AG04450 (cell line): ENCODE measurements at places on chromosomes 6 and 20. TPM values are rescaled to one million over a fixed set of nuclear protein-coding genes. Genes with fewer than 3 reads are reported as not detected.

- no peak for DNase-seq
Measured at GRCh38 chr20:4289875-4290274, 274.5 kb upstream of the RNF24 start.

DNA sequence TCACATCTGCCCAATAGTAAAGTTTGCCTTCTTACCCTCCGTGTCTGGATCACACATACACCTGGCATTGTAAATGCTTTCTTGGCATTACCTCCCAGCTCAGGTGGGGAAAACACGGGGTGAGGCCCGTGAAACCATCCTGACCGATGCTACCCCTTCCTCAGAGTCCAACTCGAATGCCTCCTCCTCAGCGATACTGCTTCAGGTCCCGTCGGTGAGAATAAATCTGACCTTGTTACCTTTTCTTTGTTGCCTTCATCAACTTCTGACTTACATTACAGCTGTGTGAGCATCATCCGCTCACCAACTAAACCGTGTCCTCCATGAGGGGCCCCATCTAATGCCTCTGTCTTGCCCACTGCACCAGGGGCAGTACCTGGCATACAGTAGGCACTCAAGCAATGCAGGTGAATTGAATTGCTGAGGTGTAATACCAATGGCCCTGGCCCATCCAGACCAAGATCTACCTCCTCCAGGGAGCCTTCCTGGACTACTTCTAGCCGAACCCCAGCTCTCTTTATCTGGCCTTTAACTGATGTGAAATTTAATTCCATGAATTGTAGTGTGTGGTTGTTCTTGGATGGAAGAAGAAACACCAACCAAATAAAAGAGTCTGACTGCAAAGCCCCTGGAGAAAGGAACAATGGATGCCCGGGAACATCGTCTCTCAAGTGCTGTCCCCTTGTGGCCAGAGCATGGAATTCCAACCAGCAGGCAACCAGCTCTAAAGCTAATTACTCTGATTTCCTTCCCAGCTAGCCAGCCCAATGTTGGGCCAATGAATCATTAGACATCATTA is 141.5 kb downstream of the ANKRD60 start:
- no peak for DNase-seq

HEY2 gene
- polyA plus RNA-seq = not detected in 2 replicates

DNA sequence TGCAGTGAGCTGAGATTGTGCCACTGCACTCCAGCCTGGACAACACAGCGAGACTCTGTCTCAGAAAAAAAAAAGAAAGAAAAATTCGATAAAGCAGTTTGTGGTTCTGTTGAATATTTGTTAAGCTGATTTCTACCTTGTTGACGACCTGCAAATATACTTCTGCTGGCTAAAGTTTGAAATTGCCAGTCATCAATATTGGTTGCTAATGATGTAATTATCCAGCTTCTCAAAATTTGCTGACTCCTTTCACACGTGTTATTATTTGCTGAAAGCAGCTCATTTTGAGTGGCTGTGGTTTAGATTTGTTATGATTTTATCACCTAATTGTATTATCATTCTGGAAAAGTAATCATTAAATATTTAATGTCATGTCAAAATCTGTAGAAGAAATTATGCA is 774.3 kb downstream of the QKI start:
- DNase-seq = no peak

- no peak for DNase-seq
Measured at GRCh38 chr6:170181338-170181690, 109.6 kb downstream of the DLL1 start.
